ENCODE measurements at places on chromosomes 1 and 21. TPM values are rescaled to one million over a fixed set of nuclear protein-coding genes. Genes with fewer than 3 reads are reported as not detected.

DNA sequence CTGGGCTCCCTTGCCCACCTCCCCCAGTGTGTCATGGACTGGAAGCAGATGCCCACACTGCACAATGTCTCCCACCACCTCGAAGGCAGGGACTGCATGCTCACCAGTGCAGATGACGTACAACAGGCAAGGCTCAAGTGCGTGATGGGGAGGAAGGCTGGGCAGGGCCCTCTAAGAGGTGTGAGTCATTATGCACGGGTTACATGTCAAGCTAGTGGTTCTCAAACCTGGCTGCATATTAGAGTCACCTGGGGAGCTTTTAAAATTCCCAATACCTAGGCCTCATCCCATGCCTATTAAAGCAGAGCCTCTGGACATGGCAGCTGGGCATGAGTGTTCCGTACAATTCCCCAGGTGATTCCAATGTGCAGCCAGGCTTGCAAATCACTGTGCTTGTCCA, 137.9 kb upstream of the NGF start:
- DNase-seq: no peak

TNFRSF25 gene
- total RNA-seq: 10.8 TPM

GRCh38 chr1:99229122-99229521, 35.2 kb upstream of the PLPPR4 start:
- DNase-seq: no peak

CCDC185 gene
- total RNA-seq: not detected

DNA sequence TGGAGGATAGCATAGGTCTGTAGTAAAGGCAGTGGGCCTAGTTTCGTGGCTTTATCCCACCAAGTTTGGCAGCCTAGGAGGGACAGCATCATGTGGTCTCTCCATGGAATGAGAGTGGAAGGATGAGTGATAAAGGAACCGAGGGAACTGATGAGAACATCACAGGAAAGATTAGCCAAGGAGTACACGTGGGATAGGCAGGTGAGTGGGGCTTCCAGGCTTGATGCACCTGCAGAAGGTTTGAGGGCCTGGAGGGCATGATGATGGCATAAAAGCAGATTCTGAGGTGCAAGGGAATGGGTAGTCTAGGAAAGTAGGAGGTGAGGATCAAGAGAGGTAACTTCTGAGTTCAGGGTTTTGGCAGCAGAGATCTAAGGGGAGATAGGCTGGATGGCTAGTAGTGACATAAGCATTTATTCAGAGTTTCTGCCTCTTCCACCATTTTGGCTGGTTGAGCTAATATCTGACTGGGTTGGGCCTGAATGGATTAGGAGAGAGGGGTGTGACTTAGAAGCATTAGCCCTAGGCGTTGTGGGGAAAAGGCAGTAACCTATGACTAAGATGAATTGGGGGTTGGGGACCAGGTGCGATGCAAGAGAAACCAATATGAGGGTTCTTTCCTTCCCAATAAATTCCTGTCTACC, 9.1 kb downstream of the PTGFRN start:
- no peak for DNase-seq

ST6GALNAC3 gene
- total RNA-seq: 5.9 TPM

- DNase-seq: no peak
Measured at GRCh38 chr1:6868660-6869380, 83.6 kb downstream of the CAMTA1 start.

GRCh38 chr1:54869173-54869851, 17.7 kb downstream of the DHCR24 start:
- no peak for DNase-seq

DNA sequence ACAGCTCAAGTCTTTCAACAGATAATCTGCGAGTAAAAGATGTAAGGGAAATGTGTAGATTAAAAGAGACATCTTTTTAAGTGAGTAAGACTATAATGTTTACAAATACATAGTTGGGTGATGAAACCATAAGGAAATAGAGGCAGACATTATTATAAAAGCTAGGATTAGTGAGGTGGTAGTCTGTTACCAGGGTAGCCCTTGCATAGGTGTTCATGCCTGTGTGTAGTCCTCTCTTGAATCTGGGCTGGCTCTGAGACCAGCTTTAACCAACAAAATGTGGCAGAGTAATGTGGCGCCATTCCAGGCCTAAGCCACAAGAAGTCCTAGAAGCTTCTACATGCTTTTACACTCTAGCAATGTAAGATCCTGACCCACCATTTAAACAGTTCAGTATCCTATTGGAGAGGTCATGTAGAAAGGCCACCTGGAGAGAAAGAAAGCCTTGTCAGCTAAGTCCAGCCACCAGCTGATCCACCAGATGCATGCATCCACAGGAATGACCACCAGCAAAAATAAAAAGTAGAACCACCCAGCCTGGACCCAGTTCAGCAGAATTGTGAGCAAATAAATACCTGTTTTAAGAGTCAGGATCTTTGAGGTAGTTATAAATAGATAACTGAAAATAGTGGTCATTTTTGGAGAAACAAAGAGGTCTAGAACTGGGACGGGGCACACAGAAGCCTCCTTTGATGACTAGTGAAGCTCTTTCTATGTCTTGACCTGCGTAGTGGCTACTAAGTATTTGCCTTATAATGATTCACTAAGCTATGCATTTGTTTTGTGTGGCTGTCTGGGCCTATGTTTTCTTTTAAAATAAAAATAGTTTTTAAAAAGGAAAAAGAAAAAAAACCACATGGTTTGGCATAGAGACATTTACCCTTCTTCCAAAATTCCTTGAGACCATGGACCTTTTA, 8.1 kb downstream of the NIBAN1 start:
- DNase-seq: no peak
